Nephron progenitor cell (in vitro differentiated cells): ENCODE measurements at places on chromosomes 5 and 9.

DNA sequence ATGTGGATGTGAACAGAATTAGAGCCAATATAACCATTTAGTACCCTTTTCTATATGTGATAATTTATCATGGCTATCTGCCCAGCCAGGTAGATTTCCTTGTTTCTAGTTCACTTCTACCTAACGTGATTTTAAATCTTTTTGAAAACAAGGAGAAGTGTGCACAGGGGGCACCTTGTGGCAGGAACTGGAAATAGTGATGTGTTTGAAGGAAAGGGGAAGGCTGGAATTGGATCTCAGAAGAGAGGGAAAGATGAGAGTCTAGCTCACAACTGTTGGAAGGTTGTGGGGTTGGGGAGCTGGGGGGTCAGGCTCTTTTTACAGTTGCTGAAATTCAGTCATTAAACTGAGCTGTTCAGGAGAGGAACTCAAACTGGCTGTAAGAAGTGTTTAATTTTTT, 219.5 kb downstream of the KCTD16 start:
- H3K4me3 ChIP-seq = no peak overlapping the region
- H3K36me3 ChIP-seq = no peaks in the 10 kb centered on the region
- H3K4me1 ChIP-seq = no peaks in the 10 kb centered on the region
- H3K27ac ChIP-seq = no peak overlapping the region
- H3K27me3 ChIP-seq = no peaks in the 10 kb centered on the region

DNA sequence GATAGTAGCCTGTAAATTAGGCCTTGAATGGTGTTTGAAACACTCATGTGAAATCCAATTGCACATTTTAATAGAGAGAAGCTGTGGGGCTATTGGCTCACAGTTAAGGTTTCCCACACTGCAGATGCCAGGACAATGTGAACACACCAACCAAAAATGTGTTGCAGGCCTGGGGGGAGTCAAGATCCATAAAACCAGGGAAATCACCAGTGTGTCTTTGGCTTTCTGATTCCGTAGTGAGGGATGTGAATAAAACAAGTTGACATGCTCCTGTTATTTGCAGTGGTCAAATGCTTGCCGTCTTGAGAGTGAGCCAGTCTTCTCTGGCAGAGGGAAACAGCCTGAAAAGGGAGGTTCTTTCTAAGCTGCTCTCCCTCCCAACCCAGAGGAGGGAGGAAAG, 79.0 kb downstream of the ZNF462 start:
- no peak for DNase-seq
- H3K4me3 ChIP-seq = no peak overlapping the region
- peak overlapping the region; percentile 44 for H3K27ac ChIP-seq
- H3K27me3 ChIP-seq = no peaks in the 10 kb centered on the region

DNA sequence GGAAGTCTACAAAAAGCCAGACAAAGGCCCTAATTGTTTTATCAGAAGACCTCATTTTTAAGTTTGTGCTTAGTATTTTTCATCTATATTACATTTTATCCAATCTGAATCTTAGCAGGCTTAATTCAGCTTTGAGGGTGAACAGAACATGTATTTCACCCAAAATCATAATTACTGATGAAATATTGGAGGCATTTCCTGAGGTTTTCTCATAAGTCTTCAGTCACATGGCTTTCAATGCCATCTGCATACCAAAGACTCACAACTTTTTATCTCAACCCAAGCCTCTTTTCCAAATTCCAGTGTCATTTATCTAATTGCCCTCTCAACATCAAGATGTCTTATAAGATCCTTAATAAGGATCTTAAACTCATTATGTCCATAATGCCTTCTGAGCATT, 150.8 kb downstream of the TTC39B start:
- no peak overlapping the region for H3K27ac ChIP-seq
- no peak for DNase-seq
- H3K4me3 ChIP-seq = no peak overlapping the region
- H3K4me1 ChIP-seq = peaks cover 36% of the 10 kb centered on the region

- peaks cover 4% of the 10 kb centered on the region for H3K36me3 ChIP-seq
- no peak for DNase-seq
- peaks cover 36% of the 10 kb centered on the region for H3K4me1 ChIP-seq
- no peak overlapping the region for H3K4me3 ChIP-seq
Measured at GRCh38 chr5:112958093-112959088, 18.2 kb upstream of the DCP2 start.

GRCh38 chr5:115455301-115455707, 89.3 kb downstream of the FEM1C start:
- H3K27ac ChIP-seq = no peak overlapping the region
- DNase-seq = no peak
- peaks cover 7% of the 10 kb centered on the region for H3K27me3 ChIP-seq
- no peak overlapping the region for H3K4me3 ChIP-seq

DNA sequence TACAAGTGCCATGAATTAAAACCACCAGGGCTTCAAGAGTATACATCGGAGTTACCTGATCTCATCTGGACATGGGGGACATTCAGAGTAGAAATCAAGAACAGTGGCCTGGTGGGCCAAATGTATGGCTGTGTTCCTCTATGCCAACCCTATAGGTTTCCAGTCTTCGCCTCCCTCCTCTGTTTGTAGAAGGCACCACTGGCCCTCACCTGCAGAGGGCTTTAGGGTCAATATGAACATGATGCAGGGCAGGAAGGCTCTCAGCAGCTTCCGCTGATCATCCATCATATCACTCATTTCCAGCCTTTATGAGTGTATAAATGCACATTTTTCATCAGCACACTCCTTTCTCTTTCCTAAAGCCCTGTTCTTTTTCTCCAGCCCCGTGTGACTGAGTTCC, 555.5 kb upstream of the BRINP1 start:
- H3K4me1 ChIP-seq = no peaks in the 10 kb centered on the region
- no peak overlapping the region for H3K4me3 ChIP-seq
- no peaks in the 10 kb centered on the region for H3K36me3 ChIP-seq
- no peak for DNase-seq
- no peak overlapping the region for H3K27ac ChIP-seq
- no peaks in the 10 kb centered on the region for H3K27me3 ChIP-seq

DNA sequence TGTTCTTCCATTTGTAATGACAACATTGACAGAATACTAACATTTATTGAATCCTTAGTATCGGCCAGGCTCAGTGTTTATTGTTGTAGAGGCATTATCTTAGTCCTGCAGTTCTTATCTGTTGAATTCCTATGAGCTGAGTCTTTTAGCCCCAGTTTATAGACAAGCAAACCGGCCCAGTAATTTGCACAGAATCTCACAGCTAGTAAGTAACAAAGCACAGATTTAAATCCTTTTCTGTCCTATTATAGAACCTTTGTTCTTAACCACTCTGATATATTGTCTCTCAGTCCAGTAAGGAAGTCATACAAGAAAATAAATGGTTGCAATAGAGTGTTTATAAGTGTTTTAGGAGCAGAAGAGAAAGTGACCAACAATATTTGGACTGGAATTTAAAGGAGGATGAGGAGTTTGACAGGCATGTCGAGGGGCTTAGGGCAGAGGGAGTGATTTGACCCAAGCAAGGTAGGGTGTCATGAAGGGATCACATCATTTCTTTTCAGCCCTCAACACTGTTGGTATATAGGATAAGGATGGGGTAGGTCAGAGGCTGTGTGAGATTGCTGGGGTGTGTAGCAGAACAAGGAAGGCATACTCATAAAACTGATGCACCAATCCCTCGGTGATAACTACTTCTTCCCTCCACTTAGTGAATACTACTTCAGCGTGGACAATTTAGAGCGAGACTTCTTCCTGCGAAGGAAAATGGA, 39.5 kb downstream of the LARP1 start:
- H3K27me3 ChIP-seq = no peaks in the 10 kb centered on the region
- H3K27ac ChIP-seq = peak overlapping the region; percentile 0
- no peak overlapping the region for H3K4me3 ChIP-seq
- DNase-seq = no peak

- H3K27ac ChIP-seq = no peak overlapping the region
- no peaks in the 10 kb centered on the region for H3K36me3 ChIP-seq
- no peak overlapping the region for H3K4me3 ChIP-seq
- H3K4me1 ChIP-seq = no peaks in the 10 kb centered on the region
Measured at GRCh38 chr5:79261897-79262296, 26.0 kb downstream of the JMY start.

GRCh38 chr9:132597073-132597775, 14.8 kb downstream of the BARHL1 start:
- H3K4me3 ChIP-seq = no peak overlapping the region
- H3K4me1 ChIP-seq = peaks cover 6% of the 10 kb centered on the region
- peaks cover 64% of the 10 kb centered on the region for H3K36me3 ChIP-seq
- no peak for DNase-seq

DNA sequence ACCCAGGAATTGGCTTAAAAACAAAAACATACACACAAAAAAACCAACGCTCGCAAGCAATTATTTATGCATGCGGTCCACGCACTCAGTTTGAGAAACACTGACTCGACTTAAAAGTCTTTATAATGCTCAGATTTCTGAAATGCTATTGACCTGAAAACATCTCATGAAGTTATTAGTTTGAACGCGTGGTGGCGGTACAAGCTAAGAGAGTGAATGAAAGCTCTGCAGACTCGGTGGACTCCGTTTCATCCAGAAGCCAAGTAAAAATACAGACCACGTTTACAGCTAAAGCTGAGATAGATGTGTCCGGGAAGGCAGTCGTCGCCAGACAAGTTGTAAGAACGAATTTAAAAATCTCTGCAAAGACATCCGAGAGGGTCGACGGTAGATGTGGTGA, at the start of gene PCDHB6:
Gene PCDHB6, plus strand, starts transcription at position 246 of the 400 bp plus-strand sequence. CDS start 201 bp downstream, outside the sequence.
- no peak within 1 kb of the TSS for H3K4me3 ChIP-seq
- DNase-seq = no peak
- H3K36me3 ChIP-seq = peaks cover 51% of the 10 kb centered on the region
- H3K27ac ChIP-seq = no peak within 1 kb of the TSS
- H3K27me3 ChIP-seq = no peaks in the 10 kb centered on the region
- H3K4me1 ChIP-seq = no peaks in the 10 kb centered on the region

- no peak overlapping the region for H3K27ac ChIP-seq
- DNase-seq = no peak
- peaks cover 48% of the 10 kb centered on the region for H3K27me3 ChIP-seq
Measured at GRCh38 chr9:97966493-97966892, 16.6 kb upstream of the ANP32B start.

GRCh38 chr9:8701904-8702303, 902.3 kb upstream of the DMAC1 start:
- H3K27ac ChIP-seq = peak overlapping the region; percentile 13
- peaks cover 18% of the 10 kb centered on the region for H3K36me3 ChIP-seq
- peaks cover 20% of the 10 kb centered on the region for H3K4me1 ChIP-seq

DNA sequence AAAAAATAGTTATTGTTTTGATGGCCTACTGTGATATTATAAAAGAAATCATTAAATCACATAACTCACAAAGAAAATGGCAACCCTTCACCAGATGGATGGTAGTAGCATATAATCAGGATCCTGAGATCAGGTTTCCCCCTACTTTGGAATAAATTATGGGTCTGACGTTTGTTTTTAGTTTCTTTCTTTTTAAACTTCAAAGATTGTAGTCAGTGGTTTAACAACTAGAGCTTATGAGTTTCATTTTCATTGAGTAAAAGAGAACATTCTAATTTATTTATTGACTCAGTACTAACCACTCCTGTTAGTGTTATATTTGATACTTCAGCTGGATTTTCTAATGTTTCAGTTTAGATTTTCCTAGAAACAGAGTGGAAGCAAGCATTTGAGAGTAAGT, 218.0 kb upstream of the PCSK5 start:
- H3K4me1 ChIP-seq = peaks cover 54% of the 10 kb centered on the region
- peaks cover 14% of the 10 kb centered on the region for H3K36me3 ChIP-seq
- no peak overlapping the region for H3K27ac ChIP-seq
- no peak for DNase-seq
- no peak overlapping the region for H3K4me3 ChIP-seq

DNA sequence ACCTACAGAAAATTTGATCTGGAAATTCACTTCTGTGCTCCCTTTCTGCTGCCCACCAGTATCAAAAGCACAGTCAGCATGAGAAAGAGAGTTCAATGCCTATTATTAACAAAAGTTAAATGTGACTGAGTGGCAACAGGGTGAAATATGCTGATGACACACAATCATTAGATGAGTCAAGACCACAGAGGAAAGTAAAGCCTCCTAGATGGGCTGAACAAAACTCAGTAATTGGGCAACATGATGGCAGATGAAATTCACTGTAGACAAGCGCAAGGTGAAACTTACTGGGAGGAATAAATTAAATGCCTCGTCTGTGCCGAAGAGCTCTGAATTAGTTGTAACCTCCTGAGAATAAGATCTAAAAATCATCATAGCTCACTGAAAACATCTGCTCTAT, 752.8 kb downstream of the IRX1 start:
- H3K36me3 ChIP-seq = peaks cover 3% of the 10 kb centered on the region
- H3K27ac ChIP-seq = no peak overlapping the region
- DNase-seq = no peak
- no peak overlapping the region for H3K4me3 ChIP-seq

DNA sequence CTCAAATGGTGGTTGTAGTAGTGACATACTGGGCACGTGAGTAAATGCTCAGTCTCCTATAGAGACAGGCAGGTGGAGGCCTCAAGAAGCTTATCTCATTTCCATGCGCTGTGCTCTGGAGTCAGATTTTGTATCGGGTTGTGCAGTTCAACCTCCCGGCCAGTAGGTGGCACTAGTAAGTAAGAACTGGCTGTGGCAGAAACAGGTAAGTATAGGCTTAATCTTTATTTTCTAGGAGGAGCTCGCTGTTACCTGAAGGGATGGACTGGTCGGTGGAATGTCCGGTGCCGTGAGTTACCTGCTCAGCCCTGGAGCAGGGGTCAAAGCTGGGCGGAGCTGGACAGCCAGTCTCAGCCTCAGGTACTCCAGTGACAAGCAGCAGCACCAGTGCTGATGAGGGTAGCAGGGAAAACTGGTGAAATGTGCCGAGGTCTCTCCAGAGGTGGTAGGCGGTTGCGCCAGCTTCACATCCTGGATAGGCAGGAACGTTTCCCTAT, 880.1 kb upstream of the SEMA6A start:
- peak; percentile 22 for DNase-seq
- H3K4me3 ChIP-seq = peak overlapping the region; percentile 75
- H3K36me3 ChIP-seq = no peaks in the 10 kb centered on the region
- no peak overlapping the region for H3K27ac ChIP-seq
- no peaks in the 10 kb centered on the region for H3K27me3 ChIP-seq

GRCh38 chr9:97905228-97905627, 17.1 kb downstream of the TRMO start:
- no peak overlapping the region for H3K4me3 ChIP-seq
- DNase-seq = no peak
- H3K4me1 ChIP-seq = no peaks in the 10 kb centered on the region
- peaks cover 2% of the 10 kb centered on the region for H3K27me3 ChIP-seq
- H3K27ac ChIP-seq = no peak overlapping the region

GRCh38 chr5:83711982-83712601, 8.6 kb downstream of the HAPLN1 start:
- H3K27me3 ChIP-seq = no peaks in the 10 kb centered on the region
- H3K27ac ChIP-seq = no peak overlapping the region
- peak; percentile 62 for DNase-seq
- H3K4me3 ChIP-seq = no peak overlapping the region
- peaks cover 26% of the 10 kb centered on the region for H3K36me3 ChIP-seq

GRCh38 chr5:87361536-87362213, 51.1 kb downstream of the CCNH start:
- H3K27me3 ChIP-seq = no peaks in the 10 kb centered on the region
- no peak overlapping the region for H3K27ac ChIP-seq
